Left renal cortex interstitium (tissue), 4 donors: ENCODE measurements at places on chromosomes 5 and 9. TPM values are rescaled to one million over a fixed set of nuclear protein-coding genes. Genes with fewer than 3 reads are reported as not detected.

The SLC36A3 gene
- polyA plus RNA-seq = not detected

The PCDHGA6 gene
- polyA plus RNA-seq = 7.4 TPM

The FAM221B gene
- 0.22 TPM for polyA plus RNA-seq

The SLC27A6 gene
- polyA plus RNA-seq = 1.8 TPM

DNA sequence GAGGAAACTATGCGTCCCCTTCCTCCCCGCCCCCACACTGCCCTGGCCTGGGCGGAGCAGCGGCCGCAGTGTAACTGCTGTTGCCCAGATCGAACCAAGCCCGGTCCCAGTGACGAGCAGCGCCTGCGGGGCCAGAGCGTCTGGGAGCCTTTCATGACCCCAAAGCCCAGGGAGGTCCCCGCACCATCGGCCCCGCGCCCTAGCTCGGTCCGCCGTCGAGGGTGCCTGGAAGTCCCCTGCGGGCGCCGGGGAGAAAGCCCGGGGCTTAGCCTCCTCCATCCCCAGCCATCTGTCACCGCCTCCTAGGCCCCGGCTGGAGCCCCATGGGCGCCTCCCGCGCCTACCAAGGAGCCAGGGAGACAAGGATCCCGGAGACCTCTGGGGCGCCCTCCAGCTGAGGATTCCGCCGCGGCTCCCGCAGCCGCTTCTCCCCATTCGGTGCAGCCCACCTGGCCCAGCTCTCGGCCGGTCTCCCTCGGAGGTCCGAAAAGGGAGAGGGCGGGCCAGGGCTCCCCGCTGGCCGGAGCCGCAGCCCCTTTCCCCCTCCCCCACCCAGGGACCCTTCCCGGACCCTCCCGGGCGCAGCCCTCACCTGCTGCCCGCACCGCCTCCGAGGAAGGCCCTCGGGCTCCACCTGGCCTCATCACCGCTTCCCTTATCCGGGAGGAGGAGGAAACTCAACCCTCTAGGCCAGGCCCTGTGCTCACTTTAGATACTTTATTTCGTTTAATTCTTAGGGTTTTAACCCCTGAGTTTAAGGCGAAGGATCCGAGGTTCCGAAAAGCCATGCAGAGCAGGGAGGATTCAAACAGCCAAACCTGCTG, 45.6 kb downstream of the APTX start:
- no peak for DNase-seq

- no peak for DNase-seq
Measured at GRCh38 chr5:124410539-124411488, 335.6 kb downstream of the ZNF608 start.
